ENCODE measurements at places on chromosomes 2 and 18.

GRCh38 chr2:237315170-237315828, 98.7 kb downstream of the COL6A3 start:
- no peak for DNase-seq

- DNase-seq, result no peak
Observed at GRCh38 chr18:79610461-79611039, 69.1 kb upstream of the CTDP1 start.

DNA sequence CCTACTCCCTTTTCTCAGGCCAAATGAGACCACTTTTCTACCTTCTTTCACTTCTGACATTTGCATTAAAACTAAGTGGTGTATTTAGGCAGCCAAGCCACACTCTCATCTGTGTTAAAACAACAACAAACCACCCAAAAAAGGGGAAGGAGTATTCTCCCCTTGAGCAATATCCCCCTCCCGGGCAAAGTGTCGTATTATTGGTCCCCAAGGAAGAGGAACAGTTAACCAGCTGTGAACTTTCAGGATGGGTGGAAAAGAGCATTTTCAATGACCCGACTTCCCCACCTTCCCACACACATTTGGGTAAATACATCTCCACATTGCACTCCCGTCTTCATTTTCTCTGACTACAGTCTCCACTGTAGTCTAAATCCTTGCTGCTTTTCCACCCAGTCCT, 44.3 kb downstream of the FEZ2 start:
- no peak for DNase-seq

DNA sequence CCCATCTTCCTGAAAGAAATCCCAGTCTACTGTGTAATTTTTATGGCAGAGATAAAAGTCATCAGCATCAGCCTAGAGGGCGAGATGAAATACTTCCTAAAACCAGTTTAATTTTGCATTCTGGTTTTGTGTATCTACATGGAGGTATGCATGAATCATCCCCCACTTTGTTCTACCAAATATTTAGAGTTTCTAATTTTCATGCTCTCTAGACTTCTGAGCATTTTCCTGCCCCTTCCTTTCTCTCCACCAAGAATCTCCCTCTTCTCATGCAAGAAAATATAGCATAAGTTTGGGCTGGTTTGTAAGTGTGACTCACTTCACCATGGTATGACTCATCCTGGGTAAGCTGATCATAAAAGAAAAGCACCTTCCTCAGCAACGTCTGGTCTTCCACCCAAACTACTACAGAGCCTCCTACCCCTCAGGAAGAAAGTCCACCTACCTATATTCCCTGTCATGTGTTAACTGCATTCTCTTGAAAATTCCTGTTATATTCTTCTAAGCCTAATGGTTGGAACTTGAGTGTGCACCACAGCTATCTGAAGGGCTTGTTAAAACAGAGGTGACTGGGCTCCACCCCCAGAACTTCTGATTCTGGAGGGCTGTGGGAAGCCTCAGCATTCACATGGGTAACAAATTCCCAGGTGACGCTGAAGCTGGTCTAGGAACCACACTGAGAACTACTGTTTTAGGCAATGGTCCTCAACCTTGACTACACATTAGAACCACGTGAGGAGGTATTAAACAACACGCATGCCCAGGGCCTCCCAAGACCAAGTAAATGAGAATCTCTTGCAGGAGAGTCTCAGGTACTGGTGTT, 37.4 kb upstream of the RAPGEF4 start:
- DNase-seq, result no peak

DNA sequence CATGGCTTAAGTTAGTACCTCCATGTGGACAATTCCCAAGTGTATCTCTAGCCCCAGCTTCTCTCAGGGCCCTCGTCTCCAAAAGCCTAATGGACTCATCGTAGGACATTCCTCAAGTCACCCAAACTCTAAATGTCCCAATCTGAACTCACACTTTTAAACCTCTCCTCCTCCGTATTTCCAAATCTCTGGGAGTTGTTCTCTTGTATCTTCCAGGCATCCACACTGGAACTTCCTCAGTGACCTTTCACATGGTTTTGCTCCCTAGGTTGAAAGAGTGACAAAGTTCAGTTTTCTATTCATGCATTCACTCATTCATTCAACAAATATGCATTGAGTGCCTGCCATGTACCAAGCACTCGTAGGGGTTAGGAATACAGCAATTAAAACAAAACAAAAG, 220.2 kb downstream of the ALPK2 start:
- DNase-seq, result no peak

GRCh38 chr2:16189029-16189835, 248.9 kb downstream of the MYCN start:
- no peak for DNase-seq

DNA sequence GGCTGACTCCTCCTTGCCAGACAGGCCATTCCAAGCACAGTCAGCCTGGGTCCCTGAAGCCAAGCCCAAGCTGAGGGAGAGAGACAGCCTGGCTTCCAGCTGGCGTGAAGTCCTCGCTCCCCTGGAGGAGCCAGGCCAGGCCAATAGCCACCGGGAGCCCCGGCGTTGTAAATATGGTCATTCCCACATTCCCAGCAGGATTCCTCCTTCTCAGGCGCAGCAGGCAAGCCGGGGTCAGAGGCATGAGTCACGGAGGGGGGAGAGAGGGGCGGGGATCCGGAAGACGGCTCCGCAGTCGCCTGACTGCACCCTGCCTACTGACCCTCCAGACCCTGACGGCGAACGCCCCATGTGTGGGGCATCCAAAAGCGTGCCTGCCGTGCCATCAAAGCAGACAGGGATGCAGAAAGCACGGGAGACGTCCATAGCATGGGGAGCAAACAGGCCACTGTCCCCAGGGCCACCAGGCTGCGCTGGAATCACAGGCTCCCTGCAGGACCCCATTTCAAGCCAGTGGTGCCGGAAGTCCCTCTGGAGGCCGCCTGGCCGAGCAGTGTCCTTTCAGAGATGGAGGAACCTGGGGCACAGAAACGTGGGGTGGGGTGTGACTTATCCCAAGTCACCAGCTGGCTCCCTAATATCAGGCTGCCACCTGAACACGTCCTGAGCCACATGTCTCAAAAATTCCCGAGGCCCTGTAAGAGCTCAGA, 48.2 kb downstream of the TWIST2 start:
- no peak for DNase-seq

DNA sequence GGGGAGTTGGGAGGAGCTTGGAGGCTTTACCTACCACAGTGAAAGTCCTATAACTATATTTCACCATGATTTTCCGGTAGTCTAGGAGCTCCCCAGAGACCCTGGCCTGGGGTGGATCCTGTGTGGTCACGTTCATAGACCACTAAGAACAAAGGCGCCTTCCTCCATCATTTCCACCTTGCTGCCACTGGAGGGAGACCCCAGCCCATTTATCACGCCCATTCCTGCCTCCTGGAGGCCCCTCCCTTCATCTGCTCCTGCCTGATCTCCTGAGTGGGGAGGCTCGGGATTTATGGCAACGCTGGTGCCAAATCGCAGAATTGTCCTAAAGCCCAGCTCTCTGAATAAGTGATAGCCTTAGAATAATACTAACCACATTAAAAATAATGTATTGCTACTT, 507.6 kb upstream of the SPHKAP start:
- DNase-seq, result no peak

DNA sequence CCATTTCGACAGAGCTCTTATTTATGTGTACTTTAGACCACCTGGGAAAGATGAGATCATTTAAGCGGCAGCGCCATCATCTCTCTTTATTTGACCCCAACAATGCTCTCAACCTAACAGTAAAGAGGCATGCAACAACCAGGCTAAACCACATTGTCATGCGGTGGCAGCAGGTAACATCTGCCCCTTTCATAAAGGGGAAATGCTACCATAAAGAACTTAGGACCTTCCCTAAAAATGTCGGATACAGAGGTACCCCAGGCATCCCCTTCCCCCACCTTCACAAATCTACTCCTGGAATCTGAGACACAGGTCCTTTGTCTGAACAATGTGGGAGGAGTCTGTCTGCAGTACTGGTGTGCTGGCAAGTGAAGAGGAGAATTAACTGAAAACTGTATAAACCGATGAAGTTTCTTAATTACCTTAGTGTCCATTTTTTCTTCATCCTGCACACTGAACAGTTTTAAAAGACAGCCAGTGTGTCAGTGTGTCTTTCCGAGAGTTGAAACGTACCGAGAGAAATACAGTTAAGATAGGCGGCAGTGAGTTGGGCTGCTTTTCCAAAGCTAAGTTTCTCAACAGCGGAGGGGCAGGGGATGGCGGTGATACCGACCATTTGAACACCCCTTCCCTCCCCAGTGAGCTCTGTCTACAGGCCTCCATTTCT, 1.9 kb downstream of the MEX3C start:
- DNase-seq, result no peak

DNA sequence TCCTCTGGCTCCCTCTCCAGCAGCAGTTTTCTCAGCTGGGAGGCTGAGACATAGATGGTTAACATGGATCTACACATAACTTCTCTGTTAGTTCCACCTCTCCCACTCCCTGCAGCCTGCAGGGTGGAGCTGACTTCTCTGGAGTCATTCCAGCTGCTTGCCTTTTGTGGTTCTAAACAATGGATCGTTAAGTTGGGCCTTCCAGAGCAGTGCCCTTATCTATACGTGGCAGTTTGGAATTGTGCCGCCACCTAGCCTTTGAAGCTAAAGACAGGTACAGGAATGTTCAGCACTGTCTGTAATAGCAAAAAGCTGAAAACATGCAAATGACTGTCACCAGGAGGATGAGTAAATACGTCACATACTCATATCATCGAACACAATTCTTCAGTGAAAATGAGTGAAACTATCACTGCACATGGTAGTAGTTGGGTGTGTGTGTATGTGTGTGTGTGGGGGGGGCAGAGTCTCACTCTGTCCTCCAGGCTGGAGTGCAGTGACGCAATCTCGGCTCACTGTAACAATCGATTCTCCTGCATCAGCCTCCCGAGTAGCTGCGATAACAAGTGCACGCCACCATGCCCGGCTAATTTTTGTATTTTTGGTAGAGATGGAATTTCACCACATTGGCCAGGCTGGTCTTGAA, 50.3 kb downstream of the SH2D6 start:
- no peak for DNase-seq

DNA sequence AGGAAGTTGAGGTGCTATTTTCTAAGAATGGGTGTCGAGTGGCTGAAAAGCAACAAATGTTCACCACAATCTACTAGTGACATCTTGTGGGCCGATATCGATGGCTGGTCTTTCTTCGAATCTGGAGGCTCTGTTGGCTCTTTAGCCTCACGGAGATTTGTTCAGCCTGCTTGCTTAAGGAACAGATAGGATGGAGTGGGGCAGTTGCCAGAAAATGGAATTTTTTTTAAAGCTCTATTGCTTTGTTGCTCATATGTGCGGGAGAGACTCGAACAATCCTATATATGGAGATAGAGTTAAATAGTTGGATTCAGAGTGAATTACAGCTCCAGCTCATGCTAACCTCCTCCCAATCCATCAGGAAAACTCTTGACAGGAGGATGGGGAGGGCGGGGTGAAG, 70.9 kb upstream of the LYPD6B start:
- DNase-seq, result no peak

All from activated T-helper 1 cell treated with anti-CD3 and anti-CD28 coated beads, Interleukin-2, amount 50 U/mL, for 16 hours (primary cell).